NCI-H2107 (cell line): ENCODE measurements at places on chromosomes 13 and 19.
A peak's percentile ranks its signal among the peaks of the same experiment; 100 is the strongest.

GRCh38 chr19:46791944-46792343 lies 3.5 kb upstream of the SLC1A5 start:
- no peak for DNase-seq

DNA sequence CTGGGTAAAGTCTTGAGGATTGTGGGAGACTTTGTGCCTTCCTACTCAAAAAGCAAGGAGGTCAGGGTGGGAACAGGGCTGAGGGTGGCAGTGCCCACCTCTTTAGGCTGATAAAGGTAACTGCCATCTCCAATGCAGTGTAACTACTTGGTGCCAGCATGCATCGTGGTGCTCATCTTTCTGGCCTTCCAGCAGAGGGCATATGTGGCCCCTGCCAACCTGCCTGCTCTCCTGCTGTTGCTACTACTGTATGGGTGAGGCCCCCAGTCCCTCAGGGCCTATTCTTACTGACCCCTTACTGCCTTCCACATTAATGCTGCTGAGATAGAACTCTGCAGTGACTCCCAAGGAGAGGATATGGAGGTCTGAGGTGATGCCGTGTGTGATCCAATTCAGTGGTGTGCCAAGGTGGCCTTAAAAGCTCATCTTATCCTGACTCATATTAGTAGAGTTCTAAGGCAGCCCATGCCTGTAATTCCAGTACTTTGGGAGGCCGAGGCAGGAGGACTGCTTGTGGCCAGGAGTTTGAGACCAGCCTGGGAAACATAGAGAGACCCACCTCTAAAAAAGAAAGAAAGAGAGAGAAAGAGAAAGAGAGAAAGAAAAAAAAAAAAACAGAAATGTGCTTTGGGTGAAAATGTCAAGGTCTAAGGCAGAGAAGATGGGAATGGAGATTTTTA lies 9.7 kb upstream of the ARHGAP45 start:
- no peak for DNase-seq

- DNase-seq, result no peak
Observed at GRCh38 chr13:112198396-112199010, 131.6 kb downstream of the SOX1 start.

- no peak for DNase-seq
Observed at GRCh38 chr13:113900646-113901045, 36.8 kb upstream of the GAS6 start.

DNA sequence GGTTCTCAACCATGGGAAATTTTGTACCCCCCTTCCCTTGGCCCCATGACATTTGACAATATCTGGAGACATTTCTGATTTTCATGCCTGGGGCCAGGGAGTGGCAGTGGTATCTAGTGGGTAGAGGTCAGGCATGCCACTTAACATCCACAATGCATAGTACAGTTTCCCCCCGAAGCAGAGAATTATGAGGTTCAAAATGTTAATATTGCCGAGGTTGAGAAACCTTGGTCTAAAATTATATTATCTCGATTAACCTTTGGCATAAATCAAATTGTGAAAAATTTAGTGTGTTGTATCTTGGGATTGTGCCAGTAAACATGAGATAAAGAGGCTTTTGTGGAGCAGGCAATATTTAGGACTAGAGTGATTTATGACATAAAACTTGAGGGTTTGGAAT lies 147.9 kb downstream of the LMO7 start:
- no peak for DNase-seq

GRCh38 chr13:93345770-93346169 lies 119.2 kb downstream of the GPC6 start:
- DNase-seq, result no peak

- DNase-seq, result no peak
Observed at GRCh38 chr19:37718304-37718703, 1.3 kb downstream of the ZNF607 start.

DNA sequence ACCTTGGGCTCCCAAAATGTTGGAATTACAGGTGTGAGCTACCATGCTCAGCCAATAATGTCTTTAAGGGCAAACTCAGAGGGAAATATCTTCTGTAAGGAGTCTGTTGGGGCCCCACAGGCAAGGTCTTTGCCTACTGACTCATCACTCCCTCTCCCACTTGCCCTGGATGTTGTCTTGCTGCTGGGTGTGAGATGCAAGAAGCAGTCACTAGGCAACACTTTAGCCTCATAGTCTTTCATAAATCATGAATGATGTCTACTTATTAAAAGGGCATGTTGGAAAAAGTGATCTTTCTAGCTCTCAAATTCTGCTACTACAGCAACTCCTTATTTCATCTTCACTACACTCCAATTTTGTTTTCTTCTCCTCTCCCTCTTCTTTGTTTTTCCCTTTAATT lies 34.6 kb upstream of the SLC10A2 start:
- no peak for DNase-seq

- DNase-seq, result no peak
Observed at GRCh38 chr13:50208826-50209335, 193.6 kb downstream of the KCNRG start.

GRCh38 chr19:31135841-31136240 lies 213.4 kb downstream of the TSHZ3 start:
- DNase-seq, result no peak

GRCh38 chr19:571566-571974 lies 826 bp upstream of the BSG start:
- no peak for DNase-seq

GRCh38 chr13:28655561-28655960 lies 3.4 kb upstream of the POMP start:
- DNase-seq, result no peak

- DNase-seq, result peak; percentile 47
Observed at GRCh38 chr13:25738342-25739196, 313.2 kb downstream of the SHISA2 start.

- DNase-seq, result no peak
Observed at GRCh38 chr19:20273951-20274570, 107.0 kb downstream of the ZNF486 start.

GRCh38 chr19:39816287-39817048 lies 17.5 kb downstream of the DYRK1B start:
- no peak for DNase-seq

DNA sequence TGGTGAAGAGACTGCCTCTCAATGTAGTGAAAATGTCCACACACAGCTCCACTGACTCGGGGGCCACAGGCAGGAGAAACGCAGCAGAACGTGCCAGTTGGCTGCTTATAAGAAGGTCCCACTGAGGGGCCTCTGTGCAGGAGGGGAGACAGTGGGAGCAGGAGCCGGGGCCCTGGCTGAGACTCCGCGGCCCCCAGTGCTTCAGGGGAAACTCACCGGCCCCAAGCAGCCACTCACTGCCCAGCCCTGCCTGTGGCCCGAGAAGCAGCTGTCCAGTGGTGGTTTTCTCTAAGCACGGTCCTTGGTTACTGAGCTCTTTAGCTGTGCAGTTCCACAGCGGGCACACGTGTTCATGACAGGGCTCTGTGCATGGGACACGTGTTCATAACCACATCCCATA lies 91.9 kb upstream of the MCF2L start:
- DNase-seq, result no peak

GRCh38 chr13:112113851-112114250 lies 46.9 kb downstream of the SOX1 start:
- no peak for DNase-seq

DNA sequence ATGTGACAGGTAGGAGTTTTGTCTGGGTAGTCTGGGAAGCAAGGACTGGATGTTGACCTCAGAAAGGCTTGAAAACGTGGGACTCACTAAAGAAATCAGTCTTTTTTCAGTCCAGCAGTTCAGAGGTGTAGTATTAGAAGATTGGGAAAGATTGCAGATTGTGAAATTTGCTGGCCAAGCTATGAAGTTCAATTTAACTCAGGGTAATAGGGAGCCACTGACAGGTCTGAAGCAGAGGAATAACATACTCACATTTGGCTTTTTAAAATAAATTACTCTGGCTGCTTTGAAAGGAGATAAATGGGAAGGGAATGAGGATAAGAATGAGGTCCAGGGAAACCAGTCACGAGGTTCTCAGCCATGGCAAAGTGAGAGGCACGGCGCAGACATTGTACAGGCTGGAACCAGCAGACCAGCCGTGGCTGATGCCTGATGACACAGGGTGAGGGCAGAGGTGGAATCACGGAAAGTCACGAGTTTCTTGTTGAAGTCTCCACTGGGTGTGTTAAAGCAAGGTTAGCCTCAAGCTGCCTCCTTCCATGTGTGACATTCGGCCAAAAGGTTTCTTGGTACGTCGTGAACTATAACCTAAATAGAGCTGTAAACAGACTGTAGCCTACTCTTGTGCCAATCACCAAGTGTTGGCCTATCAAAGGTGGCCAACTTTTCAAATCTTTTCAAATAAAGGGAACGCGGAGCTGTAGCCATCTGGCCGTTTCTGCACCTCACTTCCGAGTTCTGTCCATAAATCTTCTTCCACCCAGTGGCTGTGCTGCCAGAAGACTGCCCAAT lies 377.6 kb downstream of the IRS2 start:
- DNase-seq, result no peak

- no peak for DNase-seq
Observed at GRCh38 chr19:12843999-12844732, 5.9 kb downstream of the MAST1 start.

- no peak for DNase-seq
Observed at GRCh38 chr13:34167347-34167746, 349.4 kb downstream of the RFC3 start.

GRCh38 chr13:58004751-58005150 lies 373.2 kb downstream of the PCDH17 start:
- no peak for DNase-seq

DNA sequence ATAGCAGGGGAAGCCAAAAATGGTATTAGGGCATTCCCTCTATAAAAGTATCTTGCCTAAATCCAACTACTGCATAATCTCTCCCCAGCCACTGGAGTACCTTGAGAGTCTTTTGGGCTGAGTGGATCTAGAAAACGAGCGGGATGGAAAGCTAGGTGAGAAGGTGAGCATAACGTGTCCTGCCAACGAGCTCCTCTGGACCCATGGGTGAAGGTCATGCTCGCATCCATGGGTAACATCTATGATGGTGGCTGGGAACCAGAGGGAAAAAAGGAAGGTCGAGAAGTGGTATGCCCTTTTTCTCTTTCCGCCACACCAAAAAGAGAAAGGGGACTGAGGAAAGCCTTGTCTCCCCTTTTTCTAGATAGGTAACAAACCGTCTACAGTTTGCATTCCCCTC lies 63.0 kb downstream of the ZNF208 start:
- no peak for DNase-seq

DNA sequence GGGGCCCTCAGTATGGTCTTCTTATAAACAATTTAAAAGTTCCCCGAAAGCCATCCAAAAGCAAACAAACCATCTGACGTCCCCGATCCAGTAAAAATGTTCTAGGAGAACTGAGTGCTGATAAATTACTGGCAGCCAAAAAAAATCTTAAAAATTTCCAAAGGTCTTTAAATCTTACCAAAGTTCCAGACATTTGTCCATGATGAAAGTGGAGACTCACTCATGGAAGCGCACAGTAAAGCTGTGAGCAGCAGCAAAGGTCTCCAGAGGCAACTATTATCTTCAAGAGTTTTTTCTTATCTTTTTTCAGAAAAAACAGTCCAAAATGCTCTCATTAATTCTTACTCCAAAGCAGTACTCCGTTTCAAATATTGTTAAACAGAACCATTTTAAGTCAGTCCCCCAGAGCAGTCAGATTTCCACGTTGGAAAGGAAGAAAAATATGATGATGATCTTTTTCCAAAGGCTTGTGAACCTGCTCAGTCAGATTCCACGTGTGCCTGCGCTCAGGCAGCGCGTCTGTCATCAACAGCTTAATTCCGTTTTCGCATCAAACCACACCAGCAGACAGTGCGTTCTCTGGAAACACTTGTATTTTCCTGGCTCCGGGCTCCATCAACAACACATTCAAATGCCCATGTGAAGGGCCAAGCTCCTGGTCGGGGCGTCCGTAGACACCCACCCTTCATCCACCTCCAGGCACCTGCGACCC lies 85.4 kb downstream of the COL4A1 start:
- no peak for DNase-seq

- no peak for DNase-seq
Observed at GRCh38 chr19:294946-295686, 3.9 kb upstream of the PLPP2 start.

DNA sequence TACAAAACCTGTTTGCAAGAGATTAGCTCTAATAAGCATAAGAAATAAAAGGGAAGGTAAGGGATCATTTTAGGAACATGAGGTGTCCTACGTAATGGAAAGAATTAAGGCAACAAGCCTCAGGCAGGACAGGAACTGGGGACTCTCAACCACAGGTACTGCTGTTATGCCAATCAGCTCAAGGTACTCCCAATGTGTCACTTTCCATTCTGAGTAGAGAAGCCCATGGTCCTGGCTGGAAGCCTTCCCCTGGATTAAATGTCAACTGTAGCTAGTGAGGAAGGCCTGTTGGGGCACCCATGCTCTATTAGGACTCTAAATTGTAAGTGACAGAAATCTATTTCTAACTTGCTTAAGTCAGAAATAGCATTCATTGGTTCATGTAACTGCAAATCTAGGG lies 134.6 kb downstream of the DPF1 start:
- no peak for DNase-seq

GRCh38 chr13:75647126-75647784 lies 11.1 kb downstream of the LMO7 start:
- no peak for DNase-seq

DNA sequence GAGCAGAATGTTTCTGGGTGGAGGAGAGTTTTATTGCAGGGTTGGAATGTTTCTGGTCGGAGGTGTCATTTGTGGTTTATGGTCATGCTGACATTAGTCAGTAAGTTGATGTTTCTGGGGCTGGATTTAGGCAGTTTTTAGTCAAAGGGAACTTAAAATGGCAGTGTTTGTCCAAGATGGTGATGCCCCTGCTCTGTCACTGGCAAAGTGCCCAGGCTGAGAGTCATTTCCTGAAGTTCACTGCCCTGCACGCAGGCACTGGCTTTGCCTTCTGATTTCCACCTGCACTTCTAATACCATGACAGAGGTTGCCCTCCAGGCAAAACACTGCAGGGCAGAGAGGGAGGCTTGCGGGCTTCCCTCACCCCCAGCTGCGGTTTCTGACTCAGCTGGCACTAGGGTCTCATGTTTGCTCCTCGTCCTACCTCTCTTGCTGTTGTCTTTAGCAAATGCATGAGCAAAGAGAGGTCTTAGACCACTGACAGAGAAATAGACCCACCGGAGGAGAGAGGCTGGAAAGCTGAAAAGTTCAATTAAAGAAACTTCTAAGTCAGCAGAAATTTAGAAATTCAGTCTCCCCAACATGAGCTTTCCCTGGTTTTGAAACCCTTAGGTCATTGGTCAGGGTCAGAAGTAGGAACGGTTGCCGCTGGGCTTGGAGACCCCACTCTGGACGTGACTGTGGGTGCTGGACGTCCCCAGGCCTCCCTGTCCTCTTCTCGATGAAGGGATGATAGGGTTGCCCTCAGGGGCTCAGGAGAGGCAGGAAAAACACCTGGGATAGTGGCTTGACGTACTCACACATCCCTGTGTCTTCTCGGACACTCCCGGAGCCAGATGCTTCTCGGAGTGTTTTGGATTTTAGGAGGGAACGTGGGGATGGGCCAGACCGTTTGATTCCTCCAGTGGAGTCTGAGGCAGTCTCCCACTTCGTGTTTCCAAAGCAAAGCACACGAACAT lies 26.3 kb downstream of the TMEM255B start:
- DNase-seq, result no peak

DNA sequence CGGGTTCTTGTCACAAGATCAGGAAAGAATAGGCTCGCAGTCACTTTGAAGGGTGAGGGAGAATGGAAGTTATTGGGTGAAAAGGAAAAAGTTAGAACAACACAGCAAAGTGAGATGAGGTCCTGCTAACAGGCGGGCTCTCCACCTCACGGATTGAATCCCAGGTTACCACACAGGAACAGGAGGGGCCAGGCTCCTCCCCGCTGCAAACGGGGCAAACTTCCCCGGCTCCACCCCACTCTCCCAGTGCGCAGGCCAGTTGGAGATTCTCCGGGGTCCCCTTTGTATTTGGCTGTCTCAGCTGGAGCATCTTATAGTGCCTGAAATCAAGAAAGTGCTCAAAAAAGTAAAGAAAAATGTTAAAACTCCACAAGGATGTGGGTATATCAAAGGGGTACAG lies 78.3 kb upstream of the IPO5 start:
- DNase-seq, result no peak

- no peak for DNase-seq
Observed at GRCh38 chr13:102002287-102002686, 399.6 kb downstream of the FGF14 start.
